H9 (cell line): ENCODE measurements at places on chromosomes 5 and 9. TPM values are rescaled to one million over a fixed set of nuclear protein-coding genes. Genes with fewer than 3 reads are reported as not detected.

- no peak for DNase-seq
Observed at GRCh38 chr5:1003296-1003937, 5.2 kb upstream of the NKD2 start.

DNA sequence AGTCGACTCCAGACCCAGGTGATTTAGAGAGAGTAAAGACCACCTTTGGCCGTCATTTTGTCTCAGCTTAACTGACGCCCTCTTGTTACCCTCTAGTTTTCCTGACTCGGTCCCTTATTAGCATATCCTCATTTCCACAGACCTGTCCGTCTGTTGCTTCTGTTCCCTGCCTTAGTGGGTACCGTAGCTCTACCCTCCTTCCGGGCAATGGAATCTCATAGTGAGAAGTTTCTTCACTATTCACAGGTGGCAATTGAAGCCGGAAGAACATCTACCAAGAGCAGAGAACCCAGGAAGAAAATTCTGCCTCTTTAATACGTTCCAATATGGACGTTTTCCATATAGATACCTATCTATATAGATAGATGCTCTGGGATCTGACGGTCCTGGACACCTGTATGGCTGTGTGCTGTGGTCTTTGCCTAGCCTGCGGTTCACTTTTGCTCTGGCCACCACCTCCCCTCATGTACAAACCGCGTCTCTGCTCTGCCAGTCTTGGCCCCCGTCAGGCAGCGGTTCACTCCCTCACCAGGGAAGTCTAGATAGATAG, 652 bp upstream of the TMEM161B start:
- no peak for DNase-seq

- no peak for DNase-seq
Observed at GRCh38 chr5:11268891-11269290, 507.9 kb upstream of the DAP start.

IFNA5 gene
- not detected in 2 replicates for total RNA-seq

F12 gene
- total RNA-seq: 2.3 and 3.5 TPM in 2 replicates

TOR4A gene
- total RNA-seq: 5.9 and 6.2 TPM in 2 replicates
